Transverse colon (tissue), 4 donors: ENCODE measurements at places on chromosomes 4 and X. TPM values are rescaled to one million over a fixed set of nuclear protein-coding genes. Genes with fewer than 3 reads are reported as not detected.

DNA sequence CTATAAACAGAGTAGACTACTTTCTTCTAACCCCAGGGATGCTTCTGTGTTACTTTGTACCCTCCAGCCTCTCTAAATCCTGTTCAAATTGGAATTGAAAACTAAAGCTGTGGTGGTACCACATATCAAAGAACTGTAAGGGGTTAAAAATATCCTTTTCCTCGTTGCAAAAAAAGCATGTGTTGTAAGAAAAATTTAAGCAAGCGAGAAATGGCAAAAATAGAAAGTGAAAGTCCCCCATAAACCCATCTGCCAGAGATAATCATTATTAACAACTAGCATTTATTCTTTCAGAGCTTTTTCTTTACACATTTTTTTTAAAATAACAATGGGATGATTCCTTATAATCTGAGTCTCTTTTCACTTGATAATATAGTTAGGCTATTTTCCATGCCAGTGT, 40.6 kb downstream of the TMEM164 start:
- no peaks in the 10 kb centered on the region for H3K36me3 ChIP-seq
- H3K27ac ChIP-seq, result no peak overlapping the region
- no peaks in the 10 kb centered on the region for H3K27me3 ChIP-seq
- peaks cover 2% of the 10 kb centered on the region for H3K4me1 ChIP-seq

- peaks cover 5% of the 10 kb centered on the region for H3K27me3 ChIP-seq
- H3K4me3 ChIP-seq, result no peak overlapping the region
- H3K4me1 ChIP-seq, result no peaks in the 10 kb centered on the region
- no peak overlapping the region for H3K27ac ChIP-seq
- DNase-seq, result no peak
These were observed 57.9 kb upstream of the HPF1 start for GRCh38 chr4:169815606-169816005.

DNA sequence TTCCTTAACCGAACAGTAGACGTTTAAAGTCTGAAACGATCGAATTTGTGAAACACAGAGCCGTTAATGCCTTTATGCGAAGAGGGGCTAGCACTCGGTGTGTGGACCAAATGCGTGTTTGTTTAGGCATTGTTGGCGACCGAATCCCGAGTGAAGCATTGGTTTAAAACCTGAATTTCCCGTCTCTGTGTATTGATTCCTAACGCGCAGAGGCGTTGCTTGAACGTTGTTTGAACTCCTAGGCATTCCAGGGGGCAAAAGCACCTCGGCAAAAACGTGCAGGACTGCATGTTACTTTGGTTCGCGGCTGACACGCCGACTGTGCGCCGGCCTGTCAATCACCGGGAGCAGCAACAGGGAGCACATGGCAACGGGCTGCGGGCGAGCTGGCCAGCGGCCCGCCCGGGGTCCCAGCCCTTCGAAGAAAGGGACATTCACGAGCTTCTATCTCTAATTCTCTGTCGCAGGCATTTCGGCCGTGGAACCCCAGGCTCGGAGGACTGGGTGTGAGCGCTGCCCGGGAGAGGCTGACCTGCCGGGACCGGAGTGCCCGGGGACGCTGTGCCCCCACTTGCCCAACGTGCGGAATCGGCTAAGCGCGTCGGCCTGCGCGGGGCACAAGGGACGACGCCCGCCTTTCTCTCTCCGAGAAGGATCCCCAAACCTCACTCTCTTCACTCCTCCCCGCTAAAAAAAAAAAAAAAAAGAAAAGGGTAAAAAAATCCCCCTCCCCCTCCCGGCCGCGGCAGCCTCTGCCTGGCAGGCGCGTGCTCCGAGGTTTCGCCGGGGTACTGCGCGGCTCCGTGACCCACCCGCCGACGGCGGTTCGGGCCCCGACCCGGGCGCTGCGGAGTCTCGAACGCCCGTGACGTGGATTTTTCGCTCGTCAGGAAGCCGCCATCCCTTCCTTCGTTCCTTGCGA, 810 bp downstream of the SPRY1 start:
- DNase-seq, result peak; percentile 64
- no peaks in the 10 kb centered on the region for H3K27me3 ChIP-seq
- no peaks in the 10 kb centered on the region for H3K4me1 ChIP-seq
- H3K36me3 ChIP-seq, result peaks cover under 1% of the 10 kb centered on the region
- H3K4me3 ChIP-seq, result peak overlapping the region; percentile 74

DNA sequence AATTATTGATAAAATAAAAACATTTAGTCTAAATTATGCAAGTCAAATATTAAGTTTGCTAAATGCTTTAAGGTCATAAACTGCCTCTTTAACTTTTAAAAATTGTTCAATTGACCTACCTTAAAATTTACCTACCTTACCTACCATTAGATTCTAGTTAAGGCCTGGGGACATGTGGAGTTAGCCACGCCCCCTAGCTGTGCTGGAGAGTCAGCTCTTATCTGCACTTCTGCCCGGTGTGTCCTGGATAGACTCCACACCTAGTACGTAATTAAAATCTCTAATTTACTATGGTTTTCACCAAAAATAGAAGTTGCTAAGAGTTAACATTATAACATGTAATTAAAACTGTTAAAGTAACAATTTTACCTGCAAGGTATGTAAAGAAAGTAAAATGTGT, 22.7 kb downstream of the TENM3 start:
- DNase-seq, result no peak
- H3K4me1 ChIP-seq, result no peaks in the 10 kb centered on the region
- no peak overlapping the region for H3K4me3 ChIP-seq
- no peak overlapping the region for H3K27ac ChIP-seq
- H3K36me3 ChIP-seq, result no peaks in the 10 kb centered on the region
- no peaks in the 10 kb centered on the region for H3K27me3 ChIP-seq

DNA sequence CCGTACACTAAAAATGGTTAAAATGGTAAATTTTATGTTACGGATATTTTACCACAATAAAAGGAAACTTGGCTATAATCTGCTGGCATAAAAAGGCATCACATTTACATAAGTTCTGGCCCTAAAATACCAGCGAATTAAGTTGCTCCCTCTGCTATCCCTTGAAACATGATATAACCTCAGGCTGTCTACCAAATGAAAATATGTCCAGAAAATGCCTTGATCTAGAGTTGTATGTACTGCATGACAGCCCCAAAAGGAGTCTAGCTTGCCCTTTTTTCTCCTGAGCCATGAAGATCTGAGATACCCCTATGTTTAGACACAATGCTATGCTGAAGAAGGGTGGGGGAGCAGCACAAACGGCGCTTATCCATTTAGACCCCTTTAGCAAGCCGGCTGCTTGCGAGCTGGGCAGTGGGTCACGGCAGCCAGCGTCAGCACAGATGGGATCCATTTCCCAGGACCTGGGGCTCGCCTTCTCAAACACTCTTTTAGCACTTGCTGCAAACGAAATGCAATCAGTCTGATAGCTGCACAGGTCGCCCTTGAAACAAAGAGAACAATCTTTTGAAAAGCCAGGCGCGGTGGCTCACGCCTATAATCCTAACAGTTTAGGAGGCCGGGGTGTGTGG, 77.0 kb downstream of the AFAP1 start:
- no peak for DNase-seq
- peaks cover 6% of the 10 kb centered on the region for H3K4me1 ChIP-seq
- no peaks in the 10 kb centered on the region for H3K27me3 ChIP-seq
- H3K36me3 ChIP-seq, result no peaks in the 10 kb centered on the region
- no peak overlapping the region for H3K4me3 ChIP-seq

- no peak for DNase-seq
- H3K4me1 ChIP-seq, result no peaks in the 10 kb centered on the region
- H3K27me3 ChIP-seq, result peaks cover 8% of the 10 kb centered on the region
- H3K36me3 ChIP-seq, result no peaks in the 10 kb centered on the region
- no peak overlapping the region for H3K4me3 ChIP-seq
These were observed 1.3 kb upstream of the ZNF732 start for GRCh38 chr4:306551-306961.

GRCh38 chr4:43339435-43339834, 446.9 kb downstream of the GRXCR1 start:
- H3K4me3 ChIP-seq, result no peak overlapping the region
- no peaks in the 10 kb centered on the region for H3K36me3 ChIP-seq

DNA sequence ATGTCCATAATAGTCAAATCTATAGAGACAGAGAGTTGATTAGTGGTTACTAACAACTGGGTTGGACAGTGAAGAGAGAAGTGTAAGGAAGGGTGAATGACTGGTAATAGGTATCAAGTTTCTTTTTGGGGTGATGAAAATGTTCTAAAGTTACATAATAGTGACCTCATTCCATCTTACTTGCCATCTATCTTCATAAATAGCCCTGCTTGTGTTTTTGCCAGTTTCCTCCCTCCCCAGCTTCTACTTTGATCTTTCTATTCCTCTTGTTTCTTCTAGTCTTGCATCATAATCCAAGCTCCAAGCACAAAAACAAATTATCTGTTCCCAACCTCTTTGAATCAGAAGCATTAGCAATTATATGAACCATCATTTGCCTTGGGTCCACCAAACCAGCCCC, 40.2 kb upstream of the TET2 start:
- DNase-seq, result no peak
- H3K4me1 ChIP-seq, result no peaks in the 10 kb centered on the region
- no peaks in the 10 kb centered on the region for H3K27me3 ChIP-seq
- no peak overlapping the region for H3K27ac ChIP-seq
- no peak overlapping the region for H3K4me3 ChIP-seq

Gene MAGEE2
- not detected for total RNA-seq

Gene JAKMIP1
- not detected for total RNA-seq
